Osteoblast (primary cell): ENCODE measurements at places on chromosomes 6 and 20.
A peak's percentile ranks its signal among the peaks of the same experiment; 100 is the strongest.

DNA sequence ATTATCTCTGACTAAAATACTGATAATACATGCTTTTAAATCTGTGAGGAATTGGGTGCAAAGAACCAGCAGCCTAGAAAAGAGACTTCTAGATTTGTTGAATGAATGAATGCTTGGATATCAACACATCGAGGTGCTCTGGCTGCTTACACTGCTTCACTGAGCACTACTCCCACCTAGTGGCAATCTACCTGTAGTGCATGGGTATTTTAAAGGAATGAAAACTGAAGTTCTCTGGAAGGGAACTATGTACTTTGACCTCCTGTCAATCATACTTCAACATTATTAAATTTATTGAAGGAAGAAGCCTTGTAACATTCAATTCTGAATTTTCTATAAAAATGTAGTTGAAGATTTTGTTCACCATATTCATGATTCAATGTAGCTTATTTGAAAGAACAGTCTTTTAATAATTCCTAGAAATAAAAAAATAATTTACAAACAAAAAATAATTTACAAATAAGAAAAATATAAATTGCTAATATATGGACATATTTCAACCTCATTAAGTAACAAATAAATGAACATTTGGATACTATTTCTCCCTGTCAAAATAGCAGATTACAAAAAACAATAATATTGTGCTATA is 111.2 kb upstream of the MMS22L start:
- no peaks in the 10 kb centered on the region for H3K36me3 ChIP-seq
- H3K4me3 ChIP-seq, result no peak overlapping the region
- no peak for DNase-seq
- no peaks in the 10 kb centered on the region for H3K4me1 ChIP-seq
- no peaks in the 10 kb centered on the region for H3K27me3 ChIP-seq

GRCh38 chr6:25010902-25011625 is 75.3 kb upstream of the RIPOR2 start:
- peaks cover 66% of the 10 kb centered on the region for H3K4me1 ChIP-seq
- peak overlapping the region; percentile 79 for H3K27ac ChIP-seq
- no peaks in the 10 kb centered on the region for H3K36me3 ChIP-seq
- DNase-seq, result peak; percentile 71
- H3K4me3 ChIP-seq, result no peak overlapping the region
- H3K27me3 ChIP-seq, result no peaks in the 10 kb centered on the region

GRCh38 chr6:37260444-37260843 is 2.5 kb upstream of the TMEM217 start:
- no peak overlapping the region for H3K4me3 ChIP-seq
- peaks cover 14% of the 10 kb centered on the region for H3K4me1 ChIP-seq
- H3K27me3 ChIP-seq, result no peaks in the 10 kb centered on the region
- no peak for DNase-seq
- no peaks in the 10 kb centered on the region for H3K36me3 ChIP-seq

DNA sequence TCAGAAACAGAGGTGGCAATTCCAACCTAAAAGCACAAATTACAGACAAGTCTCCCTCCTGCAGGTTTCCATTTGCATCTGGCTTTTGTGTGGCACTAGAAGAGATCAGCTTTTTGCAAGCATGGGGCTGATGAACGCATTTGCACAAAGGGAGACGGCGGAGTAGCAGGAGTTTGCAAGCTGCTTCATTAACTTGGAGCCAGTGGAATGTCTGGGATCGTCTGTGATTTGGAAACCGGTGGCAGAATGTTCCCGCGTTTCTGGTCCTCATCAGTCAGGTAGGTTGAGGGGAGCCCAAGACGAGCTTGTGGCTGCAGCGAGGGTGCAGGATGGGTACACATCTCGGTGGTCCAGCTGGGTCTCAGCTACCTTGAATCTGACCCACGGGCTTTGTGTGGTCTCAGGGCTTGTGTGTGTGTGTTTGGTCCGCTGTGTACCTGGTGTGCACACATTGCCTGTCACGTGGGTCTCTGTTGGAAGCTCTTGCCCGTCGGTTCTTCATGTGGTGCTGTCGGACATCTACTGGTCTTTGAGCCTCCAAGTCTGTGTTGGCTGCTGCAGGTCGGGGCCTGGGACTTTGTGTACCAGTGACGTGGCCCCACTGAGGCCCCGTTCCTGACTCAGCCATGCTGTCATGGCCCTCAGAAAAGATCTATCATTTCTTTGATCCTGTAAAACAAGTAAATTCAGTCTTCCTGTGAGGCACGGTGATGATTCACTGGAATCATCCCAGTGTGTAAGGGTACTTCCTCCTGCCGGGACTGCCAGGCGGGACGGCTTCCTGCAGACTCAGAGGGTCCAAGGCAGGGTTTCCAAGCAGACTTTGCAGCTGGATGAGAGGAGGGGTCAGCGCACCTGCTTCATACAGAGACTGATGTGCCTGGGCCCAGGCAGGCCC is 12.4 kb upstream of the MYT1 start:
- H3K4me3 ChIP-seq, result no peak overlapping the region
- H3K27me3 ChIP-seq, result no peaks in the 10 kb centered on the region
- H3K36me3 ChIP-seq, result no peaks in the 10 kb centered on the region

GRCh38 chr6:56529594-56530191 is 113.0 kb downstream of the DST start:
- no peak overlapping the region for H3K4me3 ChIP-seq
- peaks cover 66% of the 10 kb centered on the region for H3K36me3 ChIP-seq
- peaks cover 57% of the 10 kb centered on the region for H3K4me1 ChIP-seq
- DNase-seq, result no peak
- no peaks in the 10 kb centered on the region for H3K27me3 ChIP-seq
- peak overlapping the region; percentile 99 for H3K27ac ChIP-seq

GRCh38 chr6:166379103-166379586 is 3.6 kb downstream of the MPC1 start:
- H3K4me1 ChIP-seq, result no peaks in the 10 kb centered on the region
- H3K27me3 ChIP-seq, result no peaks in the 10 kb centered on the region
- H3K27ac ChIP-seq, result no peak overlapping the region
- no peak for DNase-seq

- no peaks in the 10 kb centered on the region for H3K27me3 ChIP-seq
- H3K27ac ChIP-seq, result peak overlapping the region; percentile 70
- DNase-seq, result no peak
- H3K4me1 ChIP-seq, result peaks cover 40% of the 10 kb centered on the region
- peaks cover 43% of the 10 kb centered on the region for H3K36me3 ChIP-seq
Observed at GRCh38 chr6:35426074-35426473, 26.1 kb upstream of the FANCE start.

GRCh38 chr6:109722011-109722410 is 30.9 kb downstream of the FIG4 start:
- H3K4me3 ChIP-seq, result no peak overlapping the region
- H3K36me3 ChIP-seq, result no peaks in the 10 kb centered on the region
- H3K27ac ChIP-seq, result no peak overlapping the region

DNA sequence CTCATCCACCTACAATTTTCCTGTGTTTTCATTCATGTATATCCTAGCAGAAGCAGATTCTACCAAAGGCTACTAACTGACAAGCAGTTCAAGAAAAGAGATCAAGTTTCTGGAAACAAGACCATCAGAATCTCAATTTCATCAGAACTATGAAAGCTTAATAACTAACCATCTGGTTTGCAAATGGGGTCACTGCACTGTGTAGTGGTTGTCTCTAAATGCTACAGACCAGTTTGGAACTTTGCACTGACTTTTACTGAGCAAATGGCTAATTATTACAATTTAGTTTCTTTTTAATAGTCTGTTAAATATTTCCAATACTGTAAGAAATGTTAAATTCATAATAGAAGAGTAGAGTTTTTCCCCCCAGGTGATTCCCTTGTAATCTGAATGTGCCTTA is 64.5 kb downstream of the REPS1 start:
- H3K27me3 ChIP-seq, result no peaks in the 10 kb centered on the region
- H3K4me1 ChIP-seq, result no peaks in the 10 kb centered on the region
- H3K4me3 ChIP-seq, result no peak overlapping the region

DNA sequence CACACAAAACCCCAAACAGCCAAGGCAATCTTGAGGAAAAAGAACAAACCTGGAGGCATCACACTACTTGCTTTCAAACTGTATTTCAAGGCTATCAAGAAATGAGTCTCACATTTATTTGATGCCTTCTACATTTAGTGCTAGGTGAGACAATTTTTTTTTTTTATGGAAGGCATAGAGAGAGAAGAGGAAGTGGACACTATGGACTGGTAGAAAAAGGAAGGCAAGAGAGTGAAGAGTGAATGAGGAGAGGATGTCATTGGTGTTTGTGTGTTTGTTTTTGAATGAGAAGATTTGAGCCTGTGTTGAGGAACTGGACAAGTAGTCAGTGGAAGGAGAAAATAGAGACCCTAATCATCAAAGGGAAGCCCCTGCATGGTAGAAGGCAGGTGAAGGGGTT is 182.0 kb upstream of the JAG1 start:
- no peak overlapping the region for H3K4me3 ChIP-seq
- DNase-seq, result no peak
- H3K4me1 ChIP-seq, result peaks cover 7% of the 10 kb centered on the region
- H3K27ac ChIP-seq, result peak overlapping the region; percentile 28
- no peaks in the 10 kb centered on the region for H3K36me3 ChIP-seq

GRCh38 chr6:83199173-83199862 is 6.2 kb downstream of the RWDD2A start:
- peaks cover 29% of the 10 kb centered on the region for H3K4me1 ChIP-seq
- H3K27me3 ChIP-seq, result no peaks in the 10 kb centered on the region
- no peak for DNase-seq
- peak overlapping the region; percentile 57 for H3K27ac ChIP-seq
- H3K4me3 ChIP-seq, result no peak overlapping the region

DNA sequence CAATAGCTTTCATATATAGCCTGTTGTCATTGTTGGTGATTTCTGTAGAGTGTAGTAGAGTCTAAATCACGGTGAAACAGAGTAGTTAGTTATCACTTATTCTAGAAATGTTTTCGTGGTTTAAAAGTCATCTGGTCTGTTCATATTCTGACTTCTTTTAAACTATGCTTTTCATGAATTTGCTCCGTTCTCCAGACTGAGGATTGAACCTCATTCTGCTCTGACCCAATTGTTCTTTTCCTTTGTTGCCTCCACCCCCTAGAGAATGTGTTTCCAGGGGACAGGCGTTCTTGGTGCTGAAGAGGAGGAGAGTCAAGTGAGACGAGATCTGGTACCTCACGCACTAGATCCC is 748 bp upstream of the ZNF292 start:
- peaks cover 31% of the 10 kb centered on the region for H3K4me1 ChIP-seq
- DNase-seq, result peak; percentile 9
- H3K27ac ChIP-seq, result peak overlapping the region; percentile 87
- H3K36me3 ChIP-seq, result no peaks in the 10 kb centered on the region
- H3K27me3 ChIP-seq, result no peaks in the 10 kb centered on the region

GRCh38 chr6:135325624-135326424 is 144.7 kb downstream of the MYB start:
- DNase-seq, result no peak
- H3K4me1 ChIP-seq, result peaks cover 7% of the 10 kb centered on the region
- H3K36me3 ChIP-seq, result no peaks in the 10 kb centered on the region
- H3K27ac ChIP-seq, result no peak overlapping the region

- DNase-seq, result no peak
- no peaks in the 10 kb centered on the region for H3K27me3 ChIP-seq
- no peaks in the 10 kb centered on the region for H3K4me1 ChIP-seq
- H3K36me3 ChIP-seq, result peaks cover 9% of the 10 kb centered on the region
Observed at GRCh38 chr6:38157905-38158304, 338.4 kb downstream of the ZFAND3 start.

DNA sequence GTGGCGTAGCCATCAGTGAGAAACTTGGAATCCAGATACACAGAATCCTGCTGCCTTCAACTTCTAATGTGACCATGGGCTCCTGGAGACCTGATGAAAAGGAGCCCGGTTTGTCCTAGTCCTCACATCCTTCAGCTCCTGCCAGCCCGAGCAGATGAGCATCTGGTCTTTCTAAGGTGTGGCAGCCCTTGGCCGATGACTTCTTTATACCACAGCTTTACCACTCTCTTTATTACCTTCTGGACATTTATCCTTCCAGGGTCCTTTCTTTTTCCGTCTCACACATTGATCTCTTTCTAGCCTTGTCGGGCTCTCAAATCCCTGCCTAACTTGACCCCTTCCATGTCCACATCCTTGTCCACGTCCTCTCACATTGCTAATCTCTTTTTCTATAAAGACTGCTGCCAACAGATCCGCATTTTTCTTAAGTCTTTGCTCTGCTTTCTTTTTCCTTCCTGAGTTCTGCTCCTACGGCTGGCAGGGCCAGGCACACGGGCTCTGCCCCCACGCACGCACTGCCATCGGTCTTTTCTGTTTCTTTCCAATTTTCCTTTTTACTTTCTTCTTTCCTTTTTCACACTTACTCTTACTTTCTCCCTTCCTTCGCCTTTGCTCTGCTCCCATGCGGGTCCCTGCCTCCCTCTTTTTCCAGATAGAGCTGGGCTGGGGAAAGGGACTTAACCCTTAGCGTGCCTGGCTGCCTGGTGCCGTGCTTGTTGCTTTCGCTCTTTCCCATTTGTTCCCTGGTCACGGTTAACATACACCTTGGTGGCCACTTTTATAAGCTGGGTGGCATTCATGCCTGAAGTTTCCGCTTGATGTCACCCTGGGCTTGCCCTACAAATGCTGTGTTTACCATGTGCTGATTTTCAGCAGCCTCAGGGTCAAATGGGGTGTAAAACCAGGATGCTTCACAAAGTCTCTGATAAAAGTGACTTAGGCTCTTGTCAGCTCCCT is 9.4 kb upstream of the GMPR start:
- DNase-seq, result peak; percentile 75
- H3K4me3 ChIP-seq, result peak overlapping the region; percentile 66

- H3K36me3 ChIP-seq, result no peaks in the 10 kb centered on the region
- H3K27ac ChIP-seq, result no peak overlapping the region
- H3K4me3 ChIP-seq, result no peak overlapping the region
- H3K27me3 ChIP-seq, result no peaks in the 10 kb centered on the region
Observed at GRCh38 chr20:44079291-44079690, 107.7 kb downstream of the JPH2 start.

- peaks cover 12% of the 10 kb centered on the region for H3K4me1 ChIP-seq
- no peak for DNase-seq
- no peak overlapping the region for H3K27ac ChIP-seq
Observed at GRCh38 chr20:51454250-51454865, 88.2 kb downstream of the NFATC2 start.

- peak overlapping the region; percentile 18 for H3K27ac ChIP-seq
- no peaks in the 10 kb centered on the region for H3K27me3 ChIP-seq
- no peak overlapping the region for H3K4me3 ChIP-seq
- peaks cover 15% of the 10 kb centered on the region for H3K4me1 ChIP-seq
Observed at GRCh38 chr6:12266571-12266970, 23.6 kb upstream of the EDN1 start.

GRCh38 chr6:154622618-154623336 is 110.4 kb upstream of the SCAF8 start:
- no peak overlapping the region for H3K27ac ChIP-seq
- H3K36me3 ChIP-seq, result no peaks in the 10 kb centered on the region
- no peaks in the 10 kb centered on the region for H3K27me3 ChIP-seq
